ENCODE measurements at places on chromosomes 2 and 18. TPM values are rescaled to one million over a fixed set of nuclear protein-coding genes. Genes with fewer than 3 reads are reported as not detected.

DNA sequence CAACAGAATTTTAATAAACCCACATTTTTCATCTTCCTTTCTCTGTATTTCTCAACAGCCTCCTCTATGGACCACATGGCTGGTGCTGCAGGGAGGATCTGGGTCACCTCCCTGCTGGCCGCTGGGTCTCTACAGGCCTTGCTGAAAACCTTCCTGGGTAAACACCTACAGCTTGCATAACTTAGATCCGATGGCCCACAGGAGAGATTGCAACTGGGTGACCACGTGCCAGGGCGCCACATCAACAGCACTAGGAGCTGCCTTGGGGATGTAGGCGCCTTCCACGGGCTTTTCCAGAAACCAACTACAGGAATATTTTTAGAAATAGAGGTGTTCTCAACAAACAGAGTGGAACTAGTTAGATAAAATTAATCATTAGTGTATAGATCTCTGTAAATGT lies 19.4 kb downstream of the TMEM18 start:
- DNase-seq, result no peak

- no peak for DNase-seq
These were observed 88.2 kb downstream of the TMEM163 start for GRCh38 chr2:134630504-134631159.

DNA sequence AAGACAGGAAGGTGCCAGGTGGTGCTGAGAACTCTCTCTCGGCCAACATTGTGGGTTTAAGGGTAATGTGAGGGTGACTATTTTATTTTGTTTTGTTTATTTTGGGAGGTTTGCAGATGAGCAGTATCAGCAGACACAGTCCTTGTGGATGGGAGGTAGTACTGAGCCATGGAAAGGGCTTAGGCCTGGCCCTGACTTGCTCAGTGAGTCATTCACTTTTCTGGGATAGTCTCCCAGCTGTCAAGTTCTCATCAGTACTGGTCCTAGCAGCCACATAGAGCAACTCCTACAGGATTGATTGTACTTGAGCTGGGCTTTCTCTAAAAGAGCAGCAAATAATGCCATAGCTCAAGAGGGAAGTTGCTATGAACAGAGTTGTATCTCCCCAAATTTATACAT lies 175.2 kb downstream of the LOXHD1 start:
- no peak for DNase-seq

- no peak for DNase-seq
These were observed 667 bp upstream of the SCYGR4 start for GRCh38 chr2:227616631-227617030.

DNA sequence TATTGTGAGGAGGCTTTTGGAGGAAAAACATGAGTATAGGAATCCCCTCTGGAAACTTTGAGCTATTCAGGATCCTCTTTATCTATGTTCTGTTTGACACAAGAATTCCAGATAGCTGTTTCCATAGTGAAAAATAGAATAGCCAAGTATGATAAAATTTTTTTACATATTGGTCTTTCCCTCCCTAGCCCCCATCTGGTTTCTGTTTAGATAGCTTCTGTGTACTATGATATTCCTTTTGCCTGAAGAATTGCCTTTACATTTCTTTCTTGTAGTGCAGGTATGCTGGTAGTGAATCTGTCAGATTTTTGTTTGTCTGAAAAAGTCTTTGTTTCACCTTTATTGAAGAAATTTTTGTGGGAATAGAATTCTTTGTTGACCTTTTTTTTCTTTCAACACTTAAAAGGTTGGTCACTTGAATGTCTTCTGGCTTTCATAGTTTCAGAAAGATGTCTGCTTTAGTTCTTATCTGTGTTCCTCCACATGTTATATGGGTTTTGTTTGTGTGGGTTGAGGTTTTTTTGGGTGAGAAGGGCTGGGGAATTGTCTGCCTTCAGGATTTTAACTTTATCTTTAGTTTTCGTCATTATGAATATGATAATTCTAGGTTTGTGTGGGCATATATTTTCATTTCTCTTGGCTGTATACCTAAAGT lies 29.9 kb upstream of the FBLN7 start:
- no peak for DNase-seq

- no peak for DNase-seq
These were observed 439.2 kb downstream of the PIK3C3 start for GRCh38 chr18:42394238-42394637.

GRCh38 chr2:135791418-135792190 lies 45.4 kb downstream of the LCT start:
- DNase-seq, result no peak

DNA sequence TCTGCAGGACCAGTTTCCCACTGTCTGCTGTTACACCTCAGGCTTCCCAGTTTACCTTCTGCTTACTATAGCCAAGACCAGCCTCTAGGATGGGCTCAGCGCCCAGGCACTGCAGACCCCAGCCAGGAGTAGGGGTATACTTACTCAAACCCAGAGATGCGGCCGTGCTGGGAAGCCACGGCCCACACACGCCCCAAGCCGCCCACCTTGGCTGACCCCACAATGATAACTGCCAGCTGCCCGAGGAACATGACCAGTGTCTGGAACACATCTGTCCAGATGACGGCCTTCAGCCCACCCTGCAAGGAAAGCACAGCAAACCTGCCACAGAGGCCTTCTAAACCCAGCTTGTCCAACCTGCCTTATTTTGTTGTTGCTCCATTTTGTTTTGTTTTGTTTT lies 6.6 kb upstream of the ATRAID start:
- no peak for DNase-seq

DNA sequence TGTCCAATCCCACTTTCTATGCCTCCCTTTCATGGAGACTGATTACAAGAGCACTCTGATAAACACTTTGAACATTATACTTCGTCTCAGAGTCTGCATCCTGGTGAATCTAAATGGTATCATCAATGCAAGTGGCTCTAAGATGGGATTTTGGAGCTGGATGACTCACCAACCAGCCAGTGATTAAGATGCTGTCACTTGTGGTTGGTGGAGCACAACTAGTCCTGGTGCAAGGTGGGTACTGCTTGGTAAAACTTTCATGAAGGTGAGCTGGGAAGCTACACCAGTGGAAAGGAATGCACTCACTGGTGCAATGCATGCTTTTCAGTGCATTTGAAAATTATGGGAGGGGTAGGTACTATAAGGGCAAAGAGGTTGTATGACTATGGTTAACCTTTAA lies 137.7 kb upstream of the TRIB2 start:
- DNase-seq, result no peak

DNA sequence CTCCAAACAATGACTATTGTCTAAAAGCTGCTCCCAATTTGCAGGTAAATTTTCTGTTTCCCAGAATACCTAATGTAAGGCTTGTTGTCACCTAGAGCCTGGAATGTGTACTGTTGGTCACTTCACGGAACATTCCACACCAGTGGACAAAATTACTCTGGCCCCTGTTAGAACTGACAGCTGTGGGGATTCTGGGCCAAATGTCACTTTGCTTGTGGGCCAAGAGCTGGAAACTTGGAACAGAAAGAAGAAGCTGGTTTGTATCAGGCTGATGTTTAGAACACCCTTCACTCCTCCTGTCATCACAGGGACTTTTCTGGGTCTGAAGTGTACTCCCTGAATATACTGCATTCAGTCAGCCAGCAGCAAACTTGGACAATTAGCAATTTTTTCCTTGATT lies 495.6 kb upstream of the SYT4 start:
- no peak for DNase-seq

DNA sequence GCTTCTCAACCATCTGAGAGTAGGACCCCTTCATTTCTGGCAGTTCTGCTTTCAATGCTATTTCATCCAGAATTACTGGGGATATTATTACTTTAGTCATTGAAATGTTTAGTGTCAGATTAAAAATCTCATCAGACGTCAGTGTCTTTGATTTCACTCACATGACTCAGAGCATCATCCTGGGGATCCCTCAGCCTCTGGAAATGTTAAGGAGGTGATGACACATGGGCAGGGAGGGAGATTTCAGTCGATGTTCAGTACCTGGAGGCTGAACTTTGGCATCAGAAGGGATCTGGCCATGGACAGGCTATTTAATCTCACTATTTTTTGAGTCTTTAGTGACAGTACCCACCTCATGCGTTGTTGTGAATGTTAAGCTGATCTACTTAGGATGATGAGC lies 39.1 kb downstream of the OSBPL6 start:
- no peak for DNase-seq

WDPCP gene
- total RNA-seq, result 7.0 TPM

GAL3ST2 gene
- total RNA-seq, result 0.82 TPM

CTLA4 gene
- total RNA-seq, result 254 TPM

All from activated T-cell treated with anti-CD3 and anti-CD28 coated beads, Interleukin-2, amount 50 U/mL, for 72 hours (primary cell).